ENCODE measurements at places on chromosomes 12 and 14.

- peak; percentile 45 for DNase-seq
Observed at GRCh38 chr14:67704484-67705089, 2.9 kb downstream of the RDH12 start.

DNA sequence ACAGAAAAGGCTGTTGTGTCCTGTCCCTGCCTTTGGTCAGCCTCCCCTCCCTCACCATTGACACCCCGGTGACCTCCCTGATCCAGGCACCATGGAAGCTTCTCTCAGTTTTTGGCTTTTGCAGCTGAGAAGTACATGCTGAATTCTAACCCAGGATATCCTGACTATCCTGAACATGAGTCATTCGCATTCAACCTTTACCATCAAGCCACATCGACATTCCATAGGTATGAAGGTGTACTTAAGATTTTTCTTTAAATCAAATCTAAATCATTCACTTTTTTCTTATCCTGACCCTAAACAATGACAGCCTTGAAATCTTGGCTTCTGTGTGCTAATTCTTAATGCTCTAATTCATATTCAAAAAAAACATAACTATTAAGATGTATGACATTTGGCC, 8.7 kb upstream of the KRT78 start:
- DNase-seq = no peak

GRCh38 chr14:31435276-31435675, 14.9 kb upstream of the HEATR5A start:
- DNase-seq = no peak

DNA sequence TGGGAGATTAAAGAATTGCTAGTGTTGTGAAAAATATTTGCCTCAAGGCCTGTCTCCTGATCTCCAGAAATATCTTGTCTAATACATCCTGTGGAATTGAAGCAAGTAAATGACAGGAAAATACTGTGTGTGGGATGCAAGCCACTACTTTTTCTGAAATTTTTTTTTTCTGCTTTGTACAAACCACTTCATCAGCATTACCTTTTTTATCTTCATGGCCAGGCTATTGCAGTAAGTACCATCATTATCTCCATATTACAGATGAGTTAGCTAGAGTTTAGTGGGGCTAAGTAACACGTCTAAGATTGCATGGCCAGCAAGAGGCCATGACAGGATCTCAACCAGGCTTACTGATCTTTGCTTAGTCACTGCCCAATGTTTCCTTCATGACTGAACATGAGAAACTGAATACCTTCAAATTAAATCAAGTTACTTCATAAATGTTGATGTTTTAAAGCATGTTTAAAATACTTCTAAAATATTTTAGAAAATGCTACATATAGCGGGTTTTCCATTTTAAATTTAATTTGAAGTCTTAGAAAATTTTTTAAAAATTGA, 273.7 kb downstream of the SLC6A15 start:
- DNase-seq = no peak

DNA sequence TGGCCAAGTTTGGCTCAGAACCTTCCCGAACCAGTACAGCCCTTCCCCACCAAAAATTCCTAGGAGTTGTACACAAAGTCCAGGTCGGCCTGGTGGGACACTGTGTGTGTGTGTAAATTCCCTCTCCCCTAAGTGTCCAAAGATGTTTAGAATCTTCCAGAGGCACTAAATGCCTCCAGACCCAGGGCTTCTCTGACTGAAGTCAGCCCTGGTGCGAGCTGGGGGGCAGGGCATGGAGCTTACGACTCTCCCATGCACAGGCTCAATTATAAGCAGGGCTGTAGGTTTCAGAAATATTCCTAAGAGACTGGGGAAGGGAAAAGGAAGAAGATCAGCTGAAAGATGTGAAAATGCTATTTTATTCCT, 106.9 kb upstream of the ATF7IP start:
- no peak for DNase-seq

GRCh38 chr12:103586132-103586531, 941 bp upstream of the STAB2 start:
- DNase-seq = no peak

DNA sequence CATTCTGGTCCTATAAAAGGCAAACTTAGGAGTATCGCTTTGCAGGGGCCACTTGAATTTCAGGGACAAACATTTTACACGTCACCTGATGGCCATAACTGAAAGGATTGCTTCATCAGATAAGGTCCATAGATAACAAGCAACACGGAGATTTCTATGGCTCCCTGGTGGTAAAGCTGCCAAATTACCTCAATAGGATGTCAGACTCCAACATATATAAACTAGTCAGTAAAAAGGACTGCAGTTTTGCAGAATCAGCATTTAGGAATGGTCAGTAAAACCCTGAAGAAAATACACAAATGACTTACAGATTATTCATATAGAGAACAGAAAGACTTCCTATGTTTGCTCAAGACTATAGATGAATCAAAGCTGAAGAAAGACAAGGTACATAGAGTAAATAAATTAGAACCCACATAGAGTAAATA, 66.1 kb upstream of the GRIP1 start:
- DNase-seq = no peak

DNA sequence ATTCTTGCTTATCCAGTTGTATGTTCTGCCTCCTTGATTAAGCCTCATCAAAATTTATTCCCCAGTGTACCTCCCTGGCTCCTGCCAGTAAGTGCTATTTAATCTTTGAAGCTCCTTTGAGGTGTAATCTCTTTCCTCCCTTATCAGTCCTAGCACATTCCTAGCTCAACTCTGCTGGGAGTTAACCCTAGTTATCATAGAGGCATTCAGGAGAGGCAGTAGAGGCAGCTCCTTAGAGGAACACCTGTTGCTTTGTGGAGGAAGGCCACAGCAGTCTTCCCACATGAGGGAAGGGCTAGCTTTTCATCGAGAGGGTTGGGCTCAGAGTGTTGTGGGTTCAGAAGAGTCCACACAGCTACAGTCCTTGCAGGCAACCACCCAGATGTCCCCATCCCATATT, 182.4 kb upstream of the ARID2 start:
- no peak for DNase-seq

DNA sequence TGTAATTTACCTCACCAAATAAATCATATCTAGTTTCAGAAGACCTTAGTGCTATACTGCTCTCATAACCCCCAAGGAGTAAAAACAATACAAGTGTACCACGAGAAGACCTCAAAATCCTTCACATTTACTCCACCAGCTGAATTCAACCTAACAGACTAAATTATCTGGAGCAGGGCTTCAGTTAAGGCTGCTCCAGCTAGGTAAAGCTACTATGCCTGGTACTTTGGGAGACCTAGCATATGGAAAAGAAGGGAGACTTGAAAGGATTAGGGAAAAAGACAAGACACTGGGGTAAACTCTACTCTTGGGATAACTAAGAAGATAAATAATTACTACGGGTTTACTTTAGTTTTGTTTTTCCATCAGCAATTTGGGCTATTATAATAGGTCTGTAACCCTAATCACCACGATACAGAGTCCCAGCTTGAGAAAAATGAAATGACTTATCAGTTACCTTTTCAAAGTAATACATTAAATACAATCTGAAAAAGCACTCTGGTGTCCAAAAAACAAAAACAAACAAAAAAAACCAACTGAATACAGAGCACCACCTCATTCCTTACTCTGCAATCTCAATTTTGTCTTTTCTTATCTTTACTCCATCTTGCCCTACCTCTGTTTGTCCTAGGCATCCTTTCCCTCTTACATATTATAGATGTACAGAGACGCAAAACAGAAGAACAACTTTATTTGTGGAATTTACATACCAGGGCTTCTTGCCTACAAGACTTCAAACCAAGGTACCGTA, 2.1 kb downstream of the EML5 start:
- DNase-seq = no peak

DNA sequence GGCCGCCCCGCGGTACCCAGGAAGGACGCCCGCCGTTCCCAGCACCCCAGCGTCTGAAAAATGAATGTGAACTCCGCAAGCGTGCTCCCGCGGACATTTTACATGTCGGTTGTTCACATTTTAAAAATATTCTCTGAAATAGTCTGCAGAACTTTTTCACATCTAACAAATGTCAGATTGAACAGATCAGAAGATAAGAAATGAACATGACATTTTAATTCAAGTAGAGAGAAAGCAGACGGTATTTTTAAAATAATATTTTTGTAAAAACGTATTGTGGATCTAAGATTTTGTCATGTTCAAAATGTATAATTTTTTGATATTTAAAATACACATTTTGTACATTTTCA, 101.8 kb upstream of the DIO3 start:
- DNase-seq = no peak

DNA sequence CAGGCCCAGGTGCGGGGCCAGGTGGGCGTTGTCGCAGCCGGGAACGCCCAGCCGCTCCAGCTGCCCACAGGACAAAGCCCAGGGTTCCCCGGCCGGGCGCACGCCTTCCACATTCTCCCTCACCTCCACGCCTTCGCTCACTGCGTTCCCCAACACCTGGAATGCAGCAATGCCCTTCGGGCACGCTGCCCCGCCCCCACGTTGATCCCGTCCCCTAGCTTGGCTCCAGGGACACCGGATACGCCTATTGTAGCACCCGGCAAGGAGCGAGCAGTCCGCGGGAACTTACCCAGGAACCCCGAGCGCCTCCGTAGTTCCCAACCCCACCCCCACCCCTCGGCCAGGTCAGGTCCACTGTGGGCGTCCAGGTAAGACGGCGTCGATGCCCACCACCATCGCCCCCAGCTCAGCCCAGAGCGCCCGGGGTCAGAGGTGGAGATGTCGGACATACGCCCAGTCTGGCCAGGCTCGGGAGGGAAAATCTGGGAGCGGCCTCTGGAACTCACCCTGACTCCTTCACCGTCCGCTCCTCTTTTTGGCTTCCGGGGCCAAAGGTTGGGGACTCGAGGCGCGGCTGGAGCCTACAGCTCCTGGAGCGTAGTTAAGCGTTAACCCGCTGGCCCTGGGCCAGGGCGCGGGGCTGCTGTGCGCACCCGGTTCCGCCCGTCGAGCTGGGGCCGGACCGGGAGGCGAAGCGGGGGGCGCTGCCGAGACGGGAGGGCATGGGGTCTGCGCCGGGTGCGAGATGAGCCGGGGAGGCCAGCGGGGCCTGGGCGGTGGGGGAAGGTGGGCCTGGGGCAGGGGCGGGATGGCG, 594 bp upstream of the CEP170B start:
- DNase-seq = no peak

DNA sequence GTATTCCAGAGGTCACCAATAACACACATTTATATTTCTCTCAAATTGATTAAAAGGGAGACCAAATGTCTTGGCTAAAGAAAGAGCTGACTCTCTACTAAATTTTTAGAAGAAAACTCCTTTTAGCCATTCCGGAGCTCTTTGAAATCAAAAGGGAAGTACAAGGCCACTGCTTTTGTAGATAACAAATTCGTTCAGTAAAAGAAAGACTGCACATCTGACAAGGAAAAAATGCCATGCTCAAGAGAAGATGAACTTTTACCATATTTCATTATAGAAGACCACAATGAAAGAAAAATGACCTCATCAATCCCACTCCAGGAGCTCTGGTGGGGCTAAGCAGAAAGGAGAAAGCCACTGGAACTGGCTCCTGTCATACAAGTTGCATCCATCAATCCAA, 57.6 kb downstream of the SPTSSA start:
- DNase-seq = no peak

DNA sequence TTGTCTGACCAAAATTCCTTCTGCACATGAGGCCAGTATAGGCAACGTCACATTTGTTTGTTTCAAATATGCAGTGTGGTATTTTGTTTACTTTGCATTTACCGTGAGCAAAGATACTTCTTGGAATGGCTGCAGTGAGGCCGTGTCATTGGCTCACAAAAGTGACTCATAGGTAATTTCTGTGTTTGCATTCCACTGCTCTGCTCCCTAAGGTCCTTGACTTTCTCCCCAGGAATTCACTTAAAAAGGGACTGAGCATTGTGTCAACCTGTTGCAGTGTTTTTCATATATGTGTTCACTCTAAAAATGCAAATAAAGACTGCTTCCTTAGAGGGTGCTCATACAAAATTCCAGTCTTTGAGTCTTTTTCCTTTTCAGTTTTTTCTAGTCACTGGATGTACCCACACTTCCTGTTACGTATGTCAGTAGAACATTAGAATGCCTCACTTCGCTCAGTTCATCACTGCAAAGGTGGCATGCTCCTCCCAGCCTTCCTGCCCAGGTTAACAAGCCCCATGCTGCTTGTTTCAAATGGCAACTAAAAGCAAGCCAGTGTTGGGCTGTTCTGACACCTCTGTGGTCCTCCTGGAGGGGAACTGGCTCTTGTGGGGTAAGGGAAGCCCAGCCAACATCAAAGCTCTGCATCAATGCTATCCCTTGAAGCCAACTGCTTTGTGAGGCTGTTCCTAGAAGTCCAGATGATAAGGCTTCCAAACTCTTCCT, 9.1 kb downstream of the C12orf76 start:
- no peak for DNase-seq

DNA sequence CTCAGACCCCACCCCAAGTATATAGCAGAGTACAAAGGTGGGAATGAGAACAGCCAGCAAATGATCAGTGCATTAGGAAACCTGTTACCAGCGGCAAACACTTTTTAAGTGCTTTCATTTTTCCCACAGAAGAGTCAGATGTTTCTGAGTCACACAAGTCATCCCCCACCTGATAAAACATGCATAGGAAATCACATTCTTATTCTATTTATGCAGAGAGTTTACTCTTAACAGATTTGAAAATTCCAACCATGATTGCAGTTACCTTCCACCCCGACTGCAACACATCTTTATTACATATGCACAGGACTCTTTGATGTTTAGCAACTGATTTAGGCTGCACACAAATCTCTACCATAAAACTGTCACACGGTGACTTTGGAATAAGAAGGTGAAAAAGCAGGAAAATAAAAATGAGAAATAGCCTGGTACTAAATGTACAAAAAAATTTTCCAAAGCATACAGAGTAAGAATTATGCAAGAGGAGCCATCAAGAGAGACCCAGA, 236.4 kb downstream of the PAWR start:
- no peak for DNase-seq

- DNase-seq = no peak
Observed at GRCh38 chr12:123760267-123760938, 1.7 kb upstream of the DNAH10 start.

GRCh38 chr12:28603239-28603638, 413.0 kb downstream of the CCDC91 start:
- DNase-seq = no peak

DNA sequence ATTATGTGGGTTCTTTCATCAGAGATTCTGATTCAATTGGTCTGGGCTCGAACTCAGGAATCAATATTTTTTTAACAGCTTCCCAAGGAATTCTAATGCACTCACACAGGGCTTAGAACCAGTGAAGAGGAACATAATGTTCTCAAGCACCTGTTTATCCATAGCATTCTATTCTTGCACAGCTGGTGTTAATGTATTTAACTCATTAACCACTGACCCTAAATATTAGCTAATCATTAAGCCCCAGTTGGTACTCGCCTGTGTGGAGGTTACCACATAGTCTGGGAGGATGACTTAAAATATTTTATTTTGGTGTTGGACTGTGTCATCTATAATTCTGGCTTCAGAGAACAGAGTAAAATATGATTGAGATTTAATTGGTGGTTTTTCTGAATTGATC, 45.3 kb downstream of the LRP6 start:
- DNase-seq = peak; percentile 19

Measured in GM12878 (cell line).